ENCODE measurements at places on chromosomes 7 and 10.

DNA sequence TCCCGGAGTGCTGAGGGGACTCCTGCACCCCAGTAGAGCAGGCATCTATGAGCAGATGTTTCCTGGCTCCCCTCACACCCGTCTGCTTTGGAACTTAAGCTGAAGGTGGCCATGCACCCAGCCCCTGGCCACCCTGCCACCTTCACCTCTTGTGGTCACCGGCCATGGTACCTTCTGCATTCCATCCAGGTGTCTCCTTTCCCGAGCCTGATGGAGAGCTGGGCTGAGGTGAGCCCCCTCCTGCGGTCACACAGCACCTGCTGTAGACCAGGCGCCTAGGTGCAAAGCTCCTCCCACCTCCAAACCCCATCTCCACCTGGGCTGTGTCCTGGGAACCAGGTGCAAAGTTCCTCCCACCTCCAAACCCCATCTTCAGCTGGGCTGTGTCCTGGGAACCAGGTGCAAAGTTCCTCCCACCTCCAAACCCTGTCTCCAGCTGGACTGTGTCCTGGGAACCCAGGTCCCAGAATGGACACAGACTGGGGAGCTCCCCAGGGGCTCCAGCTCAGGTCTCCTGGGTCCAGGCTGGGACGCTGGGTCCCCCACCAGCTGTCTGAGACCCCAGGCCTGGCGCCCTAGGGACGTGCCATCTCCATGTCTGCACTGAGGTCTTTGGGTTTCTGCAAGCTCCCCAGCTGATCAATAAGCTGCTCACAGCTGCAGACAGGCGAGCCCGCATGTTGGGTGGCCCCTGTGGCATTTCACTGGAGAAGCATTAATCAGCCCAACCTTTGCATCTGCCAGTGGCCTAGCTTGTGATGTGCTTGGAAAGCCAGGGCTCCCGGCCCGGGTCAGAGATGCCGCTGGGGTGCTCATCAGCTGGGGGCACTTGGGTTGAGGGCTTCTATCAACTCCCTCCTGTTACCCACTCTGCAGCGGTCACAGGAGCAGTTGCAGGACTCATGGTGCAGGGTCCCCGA is 61.2 kb upstream of the INPP5A start:
- no peak for DNase-seq

- no peak for DNase-seq
Observed at GRCh38 chr7:17042211-17042610, 160.4 kb upstream of the AGR3 start.

DNA sequence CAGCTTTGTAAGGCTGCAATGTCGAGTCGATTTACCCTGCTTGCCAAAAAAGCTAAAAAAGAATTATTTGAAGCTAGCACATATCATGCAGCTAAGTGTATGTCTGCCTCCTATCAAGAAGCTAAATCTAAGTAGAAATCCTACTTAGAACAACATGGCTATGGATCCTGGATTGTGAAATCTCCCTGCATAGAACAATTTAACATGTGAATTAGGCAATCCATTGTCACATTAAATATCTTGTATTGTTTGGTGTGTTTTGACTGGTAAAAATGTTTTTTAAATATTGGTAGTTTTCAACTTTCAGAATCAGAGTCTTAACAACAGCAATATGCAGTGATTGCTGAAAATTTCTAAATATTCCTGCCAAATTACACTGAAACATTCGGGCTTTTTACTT is 73.3 kb downstream of the SKIDA1 start:
- DNase-seq: no peak

DNA sequence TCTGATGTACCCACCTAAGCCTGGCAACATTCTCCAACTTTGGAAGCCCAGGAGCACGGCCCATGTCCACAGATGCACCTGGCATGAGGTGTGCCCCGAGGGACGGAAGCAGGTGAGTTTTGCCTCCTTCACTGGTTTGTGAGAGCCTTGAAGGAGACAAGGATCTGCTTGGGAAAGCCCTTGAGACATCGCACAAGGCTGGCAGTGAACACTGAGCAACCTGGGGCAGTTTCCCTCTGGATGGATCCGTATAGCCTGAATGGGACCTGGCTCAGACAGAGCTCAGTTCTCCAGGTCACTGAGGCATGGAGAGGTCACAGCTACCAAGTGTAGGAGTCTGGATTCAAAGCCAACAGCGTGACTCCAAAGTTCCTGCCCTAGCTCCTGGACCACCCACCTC is 8.8 kb upstream of the NUPR2 start:
- DNase-seq: no peak

- DNase-seq: no peak
Observed at GRCh38 chr10:69516316-69516715, 56.9 kb downstream of the NEUROG3 start.

GRCh38 chr7:98289333-98289875 is 7.9 kb downstream of the BRI3 start:
- DNase-seq: no peak

- no peak for DNase-seq
Observed at GRCh38 chr10:2188371-2188770, 451.0 kb upstream of the ADARB2 start.

DNA sequence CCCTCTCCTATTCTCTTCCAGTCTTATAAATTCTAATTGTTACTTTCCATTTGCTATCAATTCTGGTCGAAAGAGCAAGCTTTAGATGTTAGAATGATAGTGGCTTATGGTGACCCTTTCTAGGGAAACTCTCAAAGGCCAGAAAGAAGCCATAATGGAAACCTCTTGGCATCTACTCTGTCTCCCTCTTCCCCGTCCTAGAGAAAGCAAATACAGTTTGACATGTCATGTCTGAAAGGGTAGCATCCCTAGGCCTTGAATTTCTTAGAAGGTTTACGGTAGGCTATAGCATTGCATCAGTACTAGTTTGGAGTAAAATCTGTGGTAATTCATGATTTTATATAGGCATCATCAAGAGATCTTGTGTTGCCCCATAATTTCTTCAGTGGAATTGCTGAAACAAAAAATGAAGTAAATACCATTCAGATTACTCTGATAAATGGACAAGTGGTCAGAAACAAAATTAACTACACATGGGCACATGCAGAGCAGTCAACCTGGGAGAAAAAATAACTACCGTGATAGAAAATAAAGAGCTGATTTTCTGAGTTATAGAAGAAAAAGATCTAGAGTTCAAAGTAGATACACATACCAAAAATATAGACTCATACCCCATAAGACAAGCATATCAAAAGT is 4.4 kb downstream of the PRKAR2B start:
- no peak for DNase-seq

GRCh38 chr10:32379318-32379949 is 32.5 kb upstream of the EPC1 start:
- DNase-seq: no peak

Data from stimulated activated CD8-positive, alpha-beta memory T cell treated with anti-CD3 and anti-CD28 coated beads, Interleukin-2, amount 100 ng/mL, for 1 hour (primary cell).